ENCODE measurements at places on chromosomes 5 and 9.

GRCh38 chr9:113468716-113469448 is 5.4 kb downstream of the RGS3 start:
- DNase-seq, result no peak

DNA sequence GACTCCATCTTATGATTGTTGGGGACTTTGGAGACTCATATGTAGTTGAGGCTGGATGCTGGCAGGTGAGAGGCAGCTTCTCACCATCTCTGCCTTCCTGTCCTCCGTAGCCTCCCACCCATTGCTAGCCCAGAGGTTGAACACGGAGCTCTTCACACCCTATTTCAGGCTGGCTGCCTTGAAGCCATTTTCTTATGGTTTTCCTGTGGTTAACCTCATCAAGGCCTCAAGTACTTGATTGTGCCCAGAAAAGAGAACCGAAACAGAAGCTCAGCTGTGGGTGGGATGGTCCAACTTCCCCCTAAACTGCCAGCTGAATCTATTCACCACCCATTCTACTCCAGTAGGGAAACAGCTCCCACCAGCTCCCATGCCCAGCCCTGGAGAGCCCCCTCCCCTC is 102.9 kb downstream of the LIFR start:
- no peak for DNase-seq

DNA sequence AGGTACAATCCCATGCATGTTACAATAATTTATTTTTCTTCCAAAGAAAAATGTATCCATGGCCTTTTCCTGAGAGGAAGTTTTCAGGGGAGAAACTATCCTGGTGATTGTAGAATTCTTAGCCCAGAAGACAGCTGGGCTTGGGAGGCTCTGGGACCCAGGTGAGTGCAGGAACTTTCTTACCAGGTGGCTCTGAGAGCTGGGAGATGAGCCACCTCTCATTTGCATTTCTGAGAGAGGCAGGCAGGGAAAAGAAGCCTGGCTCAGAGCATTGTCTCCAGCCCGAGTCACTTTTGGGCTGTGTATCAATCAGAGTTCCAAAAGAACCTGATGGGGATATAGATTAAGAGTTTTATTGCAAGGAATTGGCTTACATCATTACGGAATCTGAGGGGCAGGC is 52.7 kb downstream of the ALG2 start:
- DNase-seq, result no peak

DNA sequence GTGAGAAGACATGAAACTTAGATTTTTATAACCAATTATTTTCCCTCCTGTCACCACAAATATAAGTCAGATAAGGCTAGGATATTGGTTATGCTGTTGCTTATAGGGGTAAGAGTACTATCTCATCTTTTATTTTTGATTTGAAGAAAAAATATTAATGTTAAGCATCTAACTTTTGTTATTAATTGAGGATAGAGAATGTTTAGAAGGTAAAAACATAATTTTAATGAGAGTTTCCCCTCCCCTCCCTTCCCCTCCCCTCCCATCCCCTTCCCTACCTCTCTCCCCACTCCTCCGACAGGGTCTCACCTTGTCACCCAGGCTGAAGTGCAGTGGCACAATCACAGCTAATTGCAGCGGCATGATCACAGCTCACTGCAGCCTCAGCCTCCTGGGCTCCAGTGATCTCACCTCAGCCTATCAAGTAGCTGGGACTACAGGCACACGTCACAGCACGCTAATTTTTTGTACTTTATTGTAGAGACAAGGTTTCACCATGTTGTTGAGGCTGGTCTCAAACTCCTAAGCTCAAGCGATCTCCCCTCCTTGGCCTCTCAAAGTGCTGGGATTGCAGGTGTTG is 86.7 kb downstream of the RIC1 start:
- DNase-seq, result no peak

DNA sequence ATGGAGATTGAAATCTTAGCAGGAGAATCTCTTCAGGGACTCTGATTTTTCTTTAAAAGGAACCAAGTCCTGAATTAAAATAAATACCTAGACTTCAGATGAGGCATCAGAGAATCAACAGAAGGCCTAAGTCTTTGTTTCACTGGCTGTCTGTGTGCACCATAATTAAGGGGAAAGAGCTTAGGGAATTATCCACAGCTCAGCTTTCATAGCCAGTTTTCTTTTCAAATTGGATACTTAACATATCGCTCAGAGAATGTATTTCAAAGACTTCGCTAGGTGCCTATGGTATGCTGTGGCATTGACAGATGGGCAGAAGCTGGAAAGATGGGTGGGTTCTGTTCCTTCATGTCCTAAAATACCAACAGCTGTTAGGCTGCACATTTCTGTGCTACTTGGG is 325.8 kb downstream of the TMEM38B start:
- no peak for DNase-seq

GRCh38 chr5:180852495-180852894 is 8.6 kb downstream of the ZFP62 start:
- DNase-seq, result peak; percentile 16

- DNase-seq, result peak; percentile 72
Measured at GRCh38 chr9:115717298-115717697, 436.3 kb upstream of the PAPPA start.

DNA sequence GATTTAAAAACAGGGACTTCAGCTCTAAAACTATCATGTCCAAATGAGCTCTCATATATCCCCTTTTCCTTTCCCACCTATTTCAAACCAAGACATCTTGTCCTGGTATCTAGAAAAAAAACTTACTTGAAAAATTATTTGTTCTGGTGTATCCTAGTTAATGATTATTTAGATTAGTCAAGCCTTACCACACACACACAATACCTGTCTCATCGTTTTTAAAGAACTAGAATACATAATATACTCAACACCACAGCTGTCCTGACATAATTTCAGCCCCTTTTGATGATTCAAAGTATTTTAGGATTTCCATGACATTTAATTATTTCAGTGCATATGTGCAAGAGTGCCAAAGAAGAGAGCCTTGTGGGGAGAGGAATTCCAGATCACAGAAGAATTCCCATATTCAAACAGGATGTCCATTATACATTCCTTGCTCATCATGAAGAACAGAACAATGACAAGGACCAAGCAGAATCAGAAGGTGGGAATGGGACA is 233.7 kb downstream of the SMARCA2 start:
- no peak for DNase-seq

GRCh38 chr9:130172858-130173665 is 858 bp downstream of the NCS1 start:
- DNase-seq, result no peak

GRCh38 chr5:6748142-6748541 is 34.9 kb downstream of the TENT4A start:
- DNase-seq, result no peak

GRCh38 chr5:79959407-79959806 is 31.7 kb downstream of the MTX3 start:
- DNase-seq, result no peak

- DNase-seq, result peak; percentile 44
Measured at GRCh38 chr9:115739096-115739875, 414.3 kb upstream of the PAPPA start.

DNA sequence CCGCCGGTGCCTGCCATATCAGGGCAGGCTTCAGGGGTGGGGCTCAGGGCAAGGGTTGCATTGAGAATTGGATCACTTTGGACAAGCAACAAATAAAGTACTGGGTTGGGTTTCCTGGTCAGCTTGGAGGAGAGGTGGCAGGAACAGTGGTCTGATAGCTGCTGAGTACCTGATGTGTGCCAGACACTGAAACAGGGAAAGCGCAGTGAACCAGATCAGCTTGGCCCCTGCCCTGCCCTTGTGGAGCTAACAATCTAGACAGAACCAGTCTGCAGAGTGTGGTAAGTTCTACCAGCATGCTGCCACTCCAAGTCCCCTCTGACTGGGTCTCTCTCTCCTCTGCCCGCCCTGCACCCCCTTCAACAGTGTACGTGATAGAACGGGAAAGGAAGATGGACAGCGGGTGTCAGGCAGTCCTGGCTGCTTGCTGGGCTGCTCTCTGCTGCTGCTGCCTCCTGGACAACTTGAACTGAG is 53.4 kb downstream of the CYSTM1 start:
- DNase-seq, result no peak

DNA sequence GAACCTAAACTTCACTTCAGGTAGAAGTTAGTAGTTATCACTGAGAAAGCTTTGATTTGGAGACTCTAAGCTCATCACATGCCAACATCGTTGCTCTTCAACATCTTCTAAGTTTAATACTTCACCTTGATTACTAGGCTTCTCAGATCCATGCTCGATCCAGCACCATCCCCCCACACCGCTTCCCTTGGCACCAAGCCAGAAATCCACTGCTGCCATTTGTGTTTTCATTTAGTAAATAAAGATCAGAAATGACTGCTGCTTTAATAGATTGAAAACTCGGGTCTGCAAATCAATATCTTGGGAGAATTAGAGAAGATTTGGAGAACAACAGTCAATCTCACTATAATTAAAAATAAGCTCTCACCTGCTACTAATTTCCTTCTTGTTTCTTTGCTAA is 214.7 kb upstream of the NR4A3 start:
- DNase-seq, result no peak

DNA sequence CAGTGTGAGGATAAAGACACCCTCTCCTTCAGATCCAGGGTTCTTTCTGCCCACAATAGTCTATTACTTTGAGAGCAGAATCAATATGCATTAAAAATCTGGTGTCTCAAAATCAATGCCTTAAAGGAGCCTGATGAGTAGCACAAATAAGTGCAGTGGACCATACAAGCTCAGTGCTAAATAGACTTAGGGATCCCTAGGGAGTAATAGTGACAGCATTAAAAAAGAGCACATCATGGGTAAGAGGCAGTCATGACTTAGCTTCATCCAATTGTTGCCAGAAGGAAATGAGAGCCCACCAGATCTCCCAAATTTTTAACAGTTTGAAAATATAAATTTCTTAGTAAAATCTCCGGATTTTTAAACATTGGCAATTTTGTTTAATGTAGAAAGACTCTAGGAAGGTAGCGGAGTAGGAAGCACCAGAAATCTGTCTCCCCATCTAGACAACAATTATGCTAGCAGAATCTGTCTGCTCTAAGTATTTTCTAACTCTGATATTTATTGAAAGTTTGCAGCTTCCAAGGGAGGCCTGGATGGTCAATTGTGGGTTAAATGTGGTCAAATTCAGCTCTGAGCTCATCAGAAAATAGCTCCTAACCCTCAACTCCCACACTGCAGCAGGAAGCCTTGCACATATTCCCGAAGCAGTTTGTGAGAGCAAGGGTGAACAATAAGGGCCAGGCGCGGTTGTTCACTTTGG is 443.9 kb downstream of the TLE1 start:
- no peak for DNase-seq

DNA sequence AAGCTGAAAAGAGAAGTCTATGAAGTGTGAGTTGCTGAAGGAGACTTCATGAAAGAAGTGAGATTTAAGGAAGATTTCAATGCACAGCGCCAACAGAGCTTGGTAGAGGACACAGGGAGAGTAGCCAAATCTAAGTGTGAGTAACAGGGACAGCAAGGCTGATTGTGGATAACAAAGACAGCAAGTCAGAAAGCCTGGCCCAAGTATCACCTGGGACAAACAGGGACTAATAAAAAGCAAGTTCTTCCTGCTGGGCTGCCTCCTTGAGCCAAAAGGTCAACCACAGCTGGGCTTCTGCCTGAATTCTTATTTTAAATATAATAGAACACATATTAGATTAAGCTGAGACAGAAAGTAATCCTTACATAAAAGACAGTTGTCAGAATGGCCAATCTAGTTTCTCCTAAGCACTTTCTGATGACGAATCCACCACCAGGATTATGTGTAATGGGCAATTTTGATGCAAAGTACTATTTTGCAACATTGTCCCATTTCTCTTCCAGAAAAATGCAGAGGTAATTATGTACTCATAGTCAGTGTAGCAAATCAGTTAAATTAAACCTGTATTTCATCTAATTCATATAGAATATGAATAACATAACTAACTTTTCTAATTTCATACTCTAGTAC is 73.8 kb downstream of the MAPKAP1 start:
- DNase-seq, result no peak

- DNase-seq, result peak; percentile 59
Measured at GRCh38 chr9:69857131-69857530, 36.5 kb downstream of the CFAP95 start.

DNA sequence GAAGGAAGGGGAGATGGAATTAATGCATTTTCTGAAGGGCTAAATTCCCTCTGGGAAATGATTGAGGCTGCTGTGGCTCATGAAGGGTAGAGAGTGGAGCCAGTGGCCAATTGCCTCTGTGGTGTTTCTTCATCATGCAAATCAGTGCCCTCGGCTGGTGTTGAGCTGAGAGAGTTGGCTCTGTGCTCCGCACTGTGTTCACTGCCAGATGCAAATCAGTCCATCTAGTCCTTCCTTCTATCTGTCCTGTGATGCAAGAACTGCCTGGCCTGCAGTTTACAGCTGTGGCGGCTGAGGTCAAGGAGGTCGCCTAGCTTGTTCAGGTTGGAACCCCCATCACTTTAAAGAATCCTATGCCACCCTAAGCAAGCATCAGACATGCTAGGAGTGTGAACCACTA is 6.0 kb downstream of the TMEM171 start:
- DNase-seq, result no peak

DNA sequence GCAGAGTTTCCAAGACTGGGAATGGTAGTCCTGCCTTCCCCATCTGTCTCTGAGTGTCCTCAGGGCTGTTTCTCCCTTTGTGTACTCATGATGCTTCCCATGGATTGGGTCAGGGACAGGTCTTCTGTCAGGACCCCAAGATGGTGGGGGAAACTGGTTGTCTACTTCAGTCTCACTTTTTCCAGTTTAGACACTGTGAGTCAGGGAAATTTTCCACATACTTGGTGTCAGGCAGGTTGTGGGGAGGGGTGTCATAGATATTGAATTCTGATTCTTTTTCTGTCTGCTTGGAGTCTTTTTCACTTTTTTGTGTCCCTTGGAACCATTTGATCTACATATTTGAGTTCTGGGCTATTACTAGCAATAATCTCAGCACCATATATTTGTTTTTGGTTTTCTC is 10.3 kb downstream of the POLK start:
- DNase-seq, result no peak

- DNase-seq, result no peak
Measured at GRCh38 chr5:148511810-148512347, 128.1 kb downstream of the FBXO38 start.

DNA sequence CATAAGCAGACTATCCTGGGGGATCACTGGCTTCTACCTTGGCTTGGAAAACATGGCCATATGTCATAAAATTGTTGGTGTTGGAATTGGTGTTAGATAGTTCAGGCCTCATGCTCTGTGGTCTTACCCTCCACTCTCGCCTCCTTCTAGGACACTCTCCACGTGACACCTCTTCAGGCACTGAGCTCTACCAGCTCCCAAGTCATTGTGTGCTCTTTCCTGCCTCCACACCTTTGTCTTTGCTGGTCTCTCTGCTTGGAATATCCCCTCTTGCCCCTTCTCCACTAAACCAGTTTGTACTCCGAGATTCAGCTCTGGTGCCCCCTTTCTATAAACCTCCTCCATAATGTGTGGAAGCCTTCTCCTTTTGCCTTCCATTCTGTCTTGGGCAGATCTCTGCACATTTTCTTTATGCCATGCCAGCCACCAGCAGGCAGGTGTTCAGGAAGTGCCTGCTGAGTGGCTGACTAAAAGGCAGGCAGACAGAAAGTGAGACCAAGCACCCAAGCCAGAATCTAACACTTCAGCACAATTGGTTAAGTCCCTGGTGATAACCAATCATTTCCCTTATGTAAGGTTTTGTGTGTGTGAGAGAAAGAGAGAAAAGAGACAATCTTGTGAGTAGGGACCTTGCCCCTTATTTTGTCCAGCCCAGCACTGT is 37.7 kb downstream of the SAR1B start:
- no peak for DNase-seq

Data from bronchial epithelial cell (primary cell).